ENCODE measurements at places on chromosomes 7 and 10.

- DNase-seq, result no peak
Measured at GRCh38 chr7:30915005-30915601, 3.5 kb downstream of the AQP1 start.

- no peak for DNase-seq
Measured at GRCh38 chr10:49116509-49117375, 1.4 kb upstream of the VSTM4 start.

DNA sequence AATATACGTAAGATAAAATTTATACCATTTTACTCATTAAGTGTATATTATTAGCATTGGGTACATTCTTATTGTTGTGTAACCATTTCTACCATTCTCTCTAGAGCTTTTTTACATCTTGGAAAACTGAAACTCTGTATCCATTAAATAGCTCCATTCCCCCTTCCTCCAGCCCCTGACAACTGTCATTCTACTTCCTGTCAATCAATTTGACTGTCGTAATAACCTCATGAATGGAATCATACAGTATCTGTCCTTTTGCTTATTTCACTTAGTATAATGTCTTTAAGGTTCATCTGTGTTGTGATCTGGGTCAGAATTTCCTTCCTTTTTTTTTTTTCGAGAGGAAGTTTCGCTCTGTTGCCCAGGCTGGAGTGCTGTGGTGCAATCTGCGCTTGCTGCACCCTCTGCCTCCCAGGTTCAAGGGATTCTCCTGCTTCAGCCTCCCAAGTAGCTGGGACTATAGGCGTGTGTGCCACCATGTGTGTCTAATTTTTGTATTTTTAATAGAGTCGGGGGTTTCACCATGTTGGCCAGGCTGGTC is 15.6 kb downstream of the ZRANB1 start:
- no peak for DNase-seq

GRCh38 chr7:155918720-155919390 is 106.6 kb upstream of the SHH start:
- no peak for DNase-seq

GRCh38 chr10:113987805-113988204 is 55.9 kb upstream of the ADRB1 start:
- DNase-seq, result peak; percentile 34

DNA sequence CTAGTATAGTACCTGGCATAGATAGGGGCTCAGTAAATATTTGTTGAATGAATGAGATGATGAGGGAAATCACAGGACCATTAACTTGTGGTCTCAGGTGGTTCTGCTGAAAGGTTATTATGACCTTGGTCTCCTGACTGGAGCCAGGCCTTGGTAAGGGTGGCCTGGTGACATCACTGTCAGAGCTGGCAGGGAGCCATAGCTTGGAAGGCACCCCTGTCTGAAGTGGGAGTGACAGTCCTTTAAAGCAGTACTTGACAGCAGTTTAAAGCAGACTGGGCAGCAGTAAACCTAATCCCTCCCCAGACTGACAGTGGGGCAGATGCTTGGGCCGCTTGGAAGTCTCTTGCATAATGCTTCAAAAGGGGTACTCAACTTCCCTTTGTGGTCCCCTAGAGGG is 13.4 kb downstream of the DPCD start:
- no peak for DNase-seq

- DNase-seq, result no peak
Measured at GRCh38 chr7:1611708-1612241, 41.9 kb upstream of the PSMG3 start.

DNA sequence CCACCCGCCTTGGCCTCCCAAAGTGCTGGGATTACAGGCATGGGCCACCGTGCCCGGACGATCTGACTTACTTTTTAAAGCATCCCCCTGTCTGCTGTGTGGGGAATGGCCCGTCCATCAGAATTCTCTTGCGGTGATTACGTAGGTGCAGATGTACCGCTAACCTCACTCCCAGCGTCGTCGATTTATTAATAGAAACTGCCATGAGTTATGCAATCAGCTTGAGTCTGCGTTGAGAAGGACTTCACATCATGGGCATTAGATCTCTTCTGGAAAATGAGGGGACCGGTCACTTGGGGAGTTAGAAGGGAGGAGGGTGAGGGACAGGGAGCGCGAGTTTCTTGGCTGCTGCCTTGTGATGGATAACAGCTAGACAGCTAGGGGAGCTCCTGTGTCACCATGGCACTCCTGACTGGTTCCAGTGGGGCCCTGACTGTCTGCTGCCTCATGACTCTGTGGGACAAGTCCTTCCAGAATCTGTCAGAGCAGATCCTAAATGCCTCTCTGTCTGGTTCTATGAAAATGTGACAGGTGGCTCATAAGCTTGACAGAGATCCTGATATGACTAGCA is 35.2 kb downstream of the POR start:
- no peak for DNase-seq

DNA sequence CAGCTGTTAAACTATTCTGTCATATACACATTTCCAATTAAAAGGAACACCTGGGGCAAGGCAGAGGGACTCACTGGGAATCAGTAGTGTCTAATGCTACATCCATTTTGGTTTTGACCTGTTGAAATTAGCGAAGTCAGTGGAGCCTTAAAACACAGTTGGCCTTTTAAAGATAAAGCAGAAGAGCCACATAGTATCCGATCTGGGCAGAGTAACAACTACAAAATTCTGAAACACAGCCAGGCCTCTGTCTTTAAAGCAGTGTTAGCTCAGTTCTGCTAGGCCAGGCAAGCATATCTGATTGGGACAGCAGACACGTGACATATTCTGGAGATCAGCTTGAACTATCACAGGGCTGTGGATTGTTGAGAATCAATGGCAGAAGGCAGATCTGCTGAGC is 117.5 kb upstream of the WNT16 start:
- DNase-seq, result no peak

DNA sequence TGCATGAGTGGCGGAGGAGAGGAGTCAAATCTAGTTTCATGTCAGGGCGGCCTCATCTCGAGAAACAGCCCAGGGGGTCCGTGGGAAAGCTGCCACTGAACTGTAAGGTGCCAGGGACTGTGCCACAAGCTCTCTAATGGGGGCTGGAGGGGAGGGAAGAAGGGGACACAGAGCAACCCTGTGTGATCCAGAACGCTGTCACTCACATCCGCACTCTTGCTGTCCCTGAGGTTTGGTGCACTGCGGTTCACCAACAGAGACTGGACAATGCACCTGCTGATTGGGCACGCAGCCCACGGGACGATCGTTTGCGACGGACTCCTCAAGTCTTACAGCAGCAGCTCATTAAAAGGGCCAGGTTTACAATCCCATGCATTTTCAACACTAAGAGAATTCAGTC is 47.7 kb downstream of the AMZ1 start:
- DNase-seq, result no peak

- no peak for DNase-seq
Measured at GRCh38 chr7:32042900-32043299, 27.3 kb downstream of the PDE1C start.

DNA sequence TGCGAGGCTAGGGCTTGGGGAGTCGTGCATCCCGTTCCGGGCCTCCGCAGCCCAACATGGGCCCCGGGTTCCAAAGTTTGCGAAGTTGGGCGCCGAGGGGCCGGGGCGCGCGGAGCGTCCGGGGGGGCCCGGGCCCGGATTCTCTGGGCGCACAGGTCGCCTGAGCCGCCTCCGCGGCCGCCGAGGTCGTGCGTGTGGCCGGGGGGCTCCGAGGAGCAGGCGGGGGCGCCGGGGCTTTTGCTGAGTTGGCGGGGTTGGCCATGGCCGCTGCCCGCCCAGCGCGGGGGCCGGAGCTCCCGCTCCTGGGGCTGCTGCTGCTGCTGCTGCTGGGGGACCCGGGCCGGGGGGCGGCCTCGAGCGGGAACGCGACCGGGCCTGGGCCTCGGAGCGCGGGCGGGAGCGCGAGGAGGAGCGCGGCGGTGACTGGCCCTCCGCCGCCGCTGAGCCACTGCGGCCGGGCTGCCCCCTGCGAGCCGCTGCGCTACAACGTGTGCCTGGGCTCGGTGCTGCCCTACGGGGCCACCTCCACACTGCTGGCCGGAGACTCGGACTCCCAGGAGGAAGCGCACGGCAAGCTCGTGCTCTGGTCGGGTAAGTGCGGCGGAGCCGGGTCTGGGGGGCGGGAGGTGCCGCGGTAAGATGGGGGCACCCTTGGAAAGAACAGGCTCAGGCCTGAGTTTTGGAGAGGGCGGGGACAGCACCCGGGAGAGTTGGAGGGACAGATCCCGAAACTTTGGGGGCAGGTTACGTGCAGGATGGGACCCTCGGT is 643 bp downstream of the SMO start:
- no peak for DNase-seq

DNA sequence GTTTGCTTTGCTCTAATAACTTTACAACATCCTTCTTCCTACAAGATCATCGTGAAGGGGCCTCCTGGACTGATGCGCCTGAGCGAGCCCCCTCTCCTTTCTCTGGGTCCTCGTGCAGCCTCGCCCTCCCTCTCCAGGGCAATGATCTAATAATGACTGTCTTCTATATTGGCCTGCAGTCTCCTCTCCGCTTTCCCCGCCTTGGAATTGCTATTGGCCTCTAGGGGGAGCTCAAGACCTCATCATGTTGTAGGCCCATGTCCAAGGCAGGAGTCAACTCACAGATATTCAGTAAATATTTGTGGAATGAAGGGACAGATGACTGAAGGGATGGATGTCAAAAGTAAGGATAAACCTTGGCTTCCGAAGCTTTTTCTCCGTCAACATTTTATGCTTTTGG is 1180.3 kb downstream of the TYW1 start:
- DNase-seq, result peak; percentile 44

GRCh38 chr10:128029731-128030369 is 96.4 kb downstream of the MKI67 start:
- DNase-seq, result no peak

DNA sequence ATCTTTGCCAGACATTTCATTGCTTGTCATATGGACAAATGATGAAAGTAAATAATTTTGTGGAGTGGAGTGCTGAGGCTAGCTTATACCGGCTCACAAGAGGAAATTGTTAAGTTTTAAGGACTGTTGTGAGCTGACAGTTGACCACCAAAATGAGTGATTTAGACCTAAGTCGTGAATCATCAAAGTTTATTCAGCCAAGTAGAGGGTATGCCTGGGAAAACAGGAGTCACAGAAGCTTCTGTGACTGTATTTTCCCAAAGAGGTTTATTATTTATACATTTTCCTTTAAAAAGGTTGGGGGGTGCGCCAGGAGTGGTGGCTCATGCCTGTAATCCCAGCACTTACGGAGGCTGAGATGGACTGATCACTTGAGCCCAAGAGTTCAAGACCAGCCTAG is 21.8 kb downstream of the MRPS24 start:
- no peak for DNase-seq

DNA sequence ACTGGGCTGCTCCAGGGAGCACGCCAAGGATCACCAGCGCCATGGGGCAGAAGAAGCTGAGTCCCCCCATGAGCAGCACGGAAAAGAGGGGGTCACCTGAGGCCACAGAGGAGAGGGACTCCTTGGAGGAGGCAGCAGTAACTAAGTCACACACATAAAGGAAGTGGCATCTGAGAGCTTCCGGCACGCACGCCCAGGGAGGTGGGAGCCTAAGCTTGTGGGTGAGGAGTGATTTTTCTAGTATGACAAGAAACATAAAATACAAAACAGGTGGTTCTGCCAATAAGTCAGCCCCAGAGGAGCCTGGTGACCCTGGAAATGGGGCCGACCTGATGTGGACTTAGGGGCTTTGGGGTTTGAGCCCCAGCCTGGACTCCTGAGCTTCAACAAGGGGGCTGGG is 60.8 kb downstream of the CARD11 start:
- peak; percentile 71 for DNase-seq

- no peak for DNase-seq
Measured at GRCh38 chr7:6558837-6559236, 7.6 kb upstream of the GRID2IP start.

DNA sequence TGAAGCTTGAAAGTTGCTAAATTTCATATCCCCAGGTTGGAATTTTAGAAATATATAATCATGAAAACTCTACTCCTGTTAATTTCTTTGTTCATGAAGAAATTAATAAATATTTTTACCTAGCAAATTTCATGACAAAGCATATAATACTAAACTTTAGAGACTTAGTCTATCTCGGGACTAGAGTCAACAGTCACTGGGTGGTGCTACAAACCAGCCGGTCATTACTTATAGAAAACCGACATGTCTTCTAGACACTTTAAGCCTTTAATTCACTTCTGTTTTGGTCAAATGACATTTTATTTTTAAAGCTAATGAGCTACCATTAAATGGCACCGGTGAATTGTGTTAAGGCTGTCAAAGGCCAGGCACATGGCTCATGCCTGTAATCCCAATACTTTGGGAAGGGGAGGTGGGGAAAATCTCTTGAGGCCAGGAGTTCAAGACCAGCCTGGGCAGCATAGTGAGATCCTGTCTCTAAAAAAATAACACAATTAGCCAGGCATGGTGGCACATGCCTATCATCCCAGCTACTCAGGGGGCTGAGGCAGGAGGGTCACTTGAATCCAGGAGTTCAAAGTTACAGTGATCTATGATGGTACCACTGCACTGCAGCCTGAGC is 270.1 kb downstream of the CACNA2D1 start:
- DNase-seq, result no peak

GRCh38 chr7:147564786-147565476 is 1025.6 kb upstream of the C7orf33 start:
- DNase-seq, result no peak

DNA sequence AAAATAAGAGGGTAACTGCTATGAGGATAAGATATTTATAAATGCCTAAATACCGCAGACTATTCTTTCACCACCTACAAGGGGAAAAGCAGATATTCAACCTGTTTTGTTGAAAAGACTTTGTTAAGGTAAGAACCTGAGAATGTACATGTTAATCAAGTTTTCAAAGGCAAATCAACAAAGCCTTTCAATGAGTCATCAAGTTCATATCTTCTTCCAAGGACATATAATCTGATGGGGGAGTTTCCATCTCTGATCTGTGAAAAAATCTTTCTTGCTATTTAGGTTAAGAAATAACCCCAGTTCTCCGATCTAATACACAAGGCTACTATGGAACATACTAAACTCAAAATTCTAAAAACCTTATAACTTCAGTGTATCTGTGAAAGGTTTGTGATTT is 40.0 kb upstream of the ANLN start:
- no peak for DNase-seq

GRCh38 chr7:33738260-33738935 is 166.9 kb upstream of the BMPER start:
- no peak for DNase-seq

DNA sequence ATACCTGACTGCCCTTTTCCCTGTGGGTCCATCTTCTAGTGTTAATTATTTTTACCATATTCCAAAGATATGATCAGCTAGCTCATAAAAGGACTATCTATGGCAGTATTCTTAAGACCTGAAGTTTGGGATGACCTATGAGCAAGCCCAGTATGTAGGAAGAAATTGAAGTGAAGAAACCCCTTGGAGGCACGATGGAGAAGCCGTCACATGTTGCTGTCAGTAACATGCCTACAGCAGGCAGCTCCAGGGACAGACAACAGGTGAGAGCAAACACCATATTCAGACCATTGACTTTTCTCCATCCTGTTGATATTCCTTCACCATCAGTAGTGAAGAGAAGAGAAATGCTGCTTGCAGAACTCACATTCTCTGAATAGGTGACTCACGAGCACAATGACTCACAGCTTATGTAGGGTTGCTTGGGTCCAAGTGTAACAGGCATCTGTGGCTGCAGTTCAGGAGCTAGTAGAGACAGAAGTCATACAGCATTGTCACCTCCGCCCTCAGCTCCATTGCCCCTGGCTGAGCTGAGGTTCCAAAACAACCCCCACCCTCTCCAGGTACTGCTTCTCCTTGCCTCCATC is 8.4 kb upstream of the LYZL2 start:
- DNase-seq, result peak; percentile 65

Measured in activated CD4-positive, alpha-beta T cell treated with anti-CD3 and anti-CD28 coated beads, Interleukin-2, Interleukin-6, amounts not matched to agents 100 ng/mL and 50 ng/mL, durations not matched to agents 16 hours and 8 hours (primary cell).